ENCODE measurements at places on chromosomes 16 and 17.

- DNase-seq = peak; percentile 19
Observed at GRCh38 chr17:9890124-9890523, 14.9 kb downstream of the RCVRN start.

GRCh38 chr16:66418165-66418962, 8.7 kb upstream of the BEAN1 start:
- no peak for DNase-seq

DNA sequence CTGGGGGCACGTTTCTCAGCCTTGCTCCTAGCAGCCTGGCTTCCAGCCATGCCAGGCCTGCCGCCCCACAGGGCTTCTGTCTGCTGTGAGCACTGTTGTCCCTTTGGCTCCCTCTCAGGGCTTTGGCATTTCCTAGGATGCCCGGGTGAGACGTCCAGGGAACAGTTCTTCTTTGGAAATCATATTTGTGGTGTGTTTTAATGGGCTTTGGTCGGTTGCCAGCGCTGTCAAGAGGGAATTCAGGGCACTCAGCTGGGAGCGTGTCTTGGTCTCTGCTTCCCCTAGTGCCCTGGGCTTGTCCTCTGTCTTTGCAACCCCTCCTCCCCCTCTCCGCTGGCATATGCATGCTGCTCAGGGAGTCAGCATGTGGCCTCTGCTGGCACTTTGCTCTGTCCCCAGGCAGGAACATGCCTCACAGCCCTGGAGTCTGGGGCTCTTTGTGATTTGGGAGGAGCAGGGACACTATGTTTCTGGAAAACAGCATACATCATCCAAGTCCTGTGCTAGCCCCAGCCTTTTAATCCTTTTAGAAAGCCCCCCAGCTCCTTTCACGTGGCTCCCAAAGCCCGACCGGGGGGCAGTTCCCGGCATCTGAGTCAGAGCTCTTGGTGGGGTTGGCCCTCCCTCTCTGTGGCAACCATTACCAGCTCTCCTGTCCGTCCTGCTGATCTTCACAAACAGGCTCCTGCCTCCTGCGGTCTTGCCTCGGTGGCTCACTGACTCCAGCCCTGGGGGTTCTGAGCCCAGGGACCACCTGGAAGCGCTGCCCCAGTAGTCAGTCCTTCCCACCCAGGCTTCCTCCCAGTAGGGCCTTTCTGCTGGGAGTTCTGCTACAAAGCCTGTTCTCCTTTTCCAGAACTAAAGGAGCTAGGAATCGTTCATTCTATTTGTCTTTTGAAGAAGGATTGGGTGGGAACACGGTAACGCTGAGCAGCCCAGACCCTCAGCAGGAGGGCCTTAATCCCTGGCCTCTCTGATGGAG, 26.7 kb downstream of the SAP30BP start:
- peak; percentile 74 for DNase-seq

GRCh38 chr16:8935989-8936388, 27.7 kb downstream of the USP7 start:
- DNase-seq = no peak

DNA sequence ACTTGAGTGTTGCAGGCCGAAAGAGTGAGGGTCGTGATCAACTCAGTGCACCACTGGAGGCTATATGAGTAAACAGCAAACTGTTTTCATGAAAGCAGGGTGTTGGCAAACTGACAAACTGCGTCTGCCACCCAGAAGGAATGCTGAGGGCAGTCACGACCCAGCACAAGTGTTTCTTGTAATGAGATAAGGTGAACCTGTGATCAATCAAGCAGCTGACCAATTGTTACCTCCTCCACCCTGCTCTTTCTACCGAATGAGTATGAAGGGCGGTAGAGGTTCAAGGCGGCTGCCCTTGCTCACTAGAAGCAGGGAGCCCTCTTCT, 5.5 kb upstream of the SRL start:
- DNase-seq = no peak

- peak; percentile 25 for DNase-seq
Observed at GRCh38 chr16:22291860-22292318, 5.3 kb upstream of the POLR3E start.

All from iris pigment epithelial cell (primary cell).